ENCODE measurements at places on chromosomes 16 and 17.

DNA sequence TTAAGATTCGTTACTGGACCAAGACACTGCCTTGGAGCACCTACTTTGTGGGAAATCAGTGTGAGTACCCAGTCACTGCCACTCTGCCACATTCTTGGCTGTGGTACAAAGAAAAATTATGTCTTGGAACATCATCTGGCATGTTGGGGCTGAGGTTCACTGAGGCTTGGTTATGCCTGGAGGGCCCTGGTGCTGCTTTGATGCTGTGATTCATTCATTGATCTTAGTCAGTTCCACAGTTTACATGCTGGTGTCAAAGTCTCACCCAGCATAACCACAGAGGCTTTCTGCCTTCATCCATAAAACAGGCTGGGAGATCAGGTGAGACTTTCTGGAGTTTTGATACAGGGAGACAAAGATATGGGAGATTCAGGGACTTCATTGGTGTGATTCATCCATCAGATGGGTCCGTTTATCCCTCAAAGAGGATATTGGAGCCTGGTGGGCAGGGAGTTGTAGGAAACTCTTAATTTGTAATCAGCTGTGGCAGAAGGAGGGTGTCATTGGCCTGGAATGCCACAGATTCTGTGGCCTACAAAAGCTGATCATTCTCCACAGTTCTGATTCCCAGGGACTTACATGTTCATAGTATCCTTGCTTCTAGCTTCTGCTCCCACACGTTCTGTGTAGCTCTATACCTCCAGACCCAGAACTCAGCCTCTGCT is 322.5 kb downstream of the PMP22 start:
- DNase-seq: no peak

DNA sequence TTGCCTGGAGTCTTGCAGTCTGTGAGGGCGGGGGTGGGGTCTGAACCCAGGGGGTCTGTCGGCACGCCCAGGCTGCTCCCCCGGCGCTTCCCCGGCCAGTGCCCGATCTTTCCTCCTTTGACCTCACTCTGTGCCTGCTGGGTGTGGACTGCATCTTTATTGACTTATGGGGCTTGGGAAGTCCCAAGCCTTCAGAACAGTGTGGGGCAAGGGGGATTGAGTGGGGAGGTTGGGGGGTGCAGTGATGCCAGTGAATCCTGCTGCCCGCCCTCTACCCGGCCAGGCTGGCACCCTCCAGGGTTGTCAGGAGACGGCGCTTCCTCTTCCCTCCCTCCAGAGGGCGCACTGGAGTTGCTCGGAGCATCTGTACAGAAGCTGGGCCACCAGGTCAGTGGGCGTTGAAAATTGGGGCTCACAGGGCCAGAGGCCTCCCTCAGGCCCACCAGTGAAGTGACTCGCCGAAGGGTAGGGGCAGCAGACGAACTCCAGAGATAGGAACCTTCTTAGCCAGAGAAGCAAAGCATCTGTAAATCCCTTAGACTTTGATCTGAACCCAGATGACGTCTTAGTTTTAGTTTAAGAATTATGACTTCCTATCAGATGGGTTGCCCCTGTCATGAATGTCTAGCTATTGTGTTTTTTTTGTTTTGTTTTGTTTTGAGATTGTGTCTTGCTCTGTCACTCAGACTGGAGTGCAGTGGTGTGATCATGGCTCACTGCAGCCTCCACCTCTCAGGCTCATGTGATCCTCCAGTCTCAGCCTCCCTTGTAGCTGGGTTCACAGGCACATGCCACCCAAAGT is 184.8 kb upstream of the CIBAR2 start:
- peak; percentile 62 for DNase-seq

DNA sequence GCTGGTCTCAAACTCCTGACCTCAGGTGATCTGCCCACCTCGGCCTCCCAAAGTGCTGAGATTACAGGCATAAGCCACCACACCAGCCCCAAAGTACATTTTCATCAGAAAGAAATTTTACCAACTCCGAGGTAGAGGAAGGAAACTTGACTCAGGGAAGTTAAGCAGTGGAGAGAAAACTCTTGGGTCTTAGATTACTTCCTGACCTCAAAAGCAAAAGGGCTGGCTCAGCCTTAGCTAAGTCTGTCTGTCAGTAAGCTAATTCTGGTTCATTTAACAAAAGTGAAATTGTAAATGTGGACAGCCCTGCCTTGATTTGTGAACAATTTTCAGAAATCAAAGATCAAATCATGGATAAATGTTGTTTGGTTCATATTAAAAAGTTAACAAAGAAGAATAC is 30.6 kb downstream of the MAP2K6 start:
- no peak for DNase-seq

GRCh38 chr16:3149630-3150345 is 15.0 kb downstream of the ZNF213 start:
- no peak for DNase-seq

DNA sequence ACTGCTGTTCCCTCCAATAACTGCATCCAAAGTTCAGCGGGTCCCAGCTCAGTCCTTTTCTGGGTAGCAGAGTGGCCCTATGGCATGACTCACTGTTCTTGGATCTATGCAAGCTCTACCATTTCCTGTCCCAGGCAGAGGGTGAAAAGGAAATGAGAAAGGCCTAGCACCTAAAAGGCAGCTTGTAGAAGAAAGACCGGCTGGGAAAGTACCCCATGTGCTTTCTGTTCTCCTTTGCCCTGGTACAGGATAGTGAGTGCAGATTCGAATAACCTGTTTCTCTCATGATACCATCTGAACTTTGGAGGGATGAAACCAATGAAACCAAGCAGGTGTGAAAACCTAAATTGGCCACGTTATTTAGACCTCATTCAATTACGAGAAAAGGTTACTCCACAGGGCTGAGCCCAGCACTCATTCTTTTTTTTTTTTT is 12.7 kb upstream of the HASPIN start:
- peak; percentile 70 for DNase-seq

- DNase-seq: no peak
Measured at GRCh38 chr16:85436636-85437165, 176.4 kb upstream of the GSE1 start.

- DNase-seq: no peak
Measured at GRCh38 chr17:56886288-56886731, 27.5 kb downstream of the TRIM25 start.

GRCh38 chr17:74325743-74326379 is at the start of gene KIF19:
KIF19 (plus strand) TSS chr17:74326226; CDS start chr17:74326350, 124 bp downstream.
- DNase-seq: peak; percentile 81

- no peak for DNase-seq
Measured at GRCh38 chr17:8503807-8504206, 68.1 kb downstream of the NDEL1 start.

- peak; percentile 96 for DNase-seq
Measured at GRCh38 chr16:66751303-66751991, at the start of gene DYNC1LI2. DYNC1LI2 (minus strand) TSS chr16:66751609; CDS start chr16:66751591, 18 bp downstream.

GRCh38 chr16:67163999-67164558 is 466 bp upstream of the HSF4 start:
- DNase-seq: no peak

GRCh38 chr16:88619859-88620815 is 18.2 kb upstream of the IL17C start:
- no peak for DNase-seq

DNA sequence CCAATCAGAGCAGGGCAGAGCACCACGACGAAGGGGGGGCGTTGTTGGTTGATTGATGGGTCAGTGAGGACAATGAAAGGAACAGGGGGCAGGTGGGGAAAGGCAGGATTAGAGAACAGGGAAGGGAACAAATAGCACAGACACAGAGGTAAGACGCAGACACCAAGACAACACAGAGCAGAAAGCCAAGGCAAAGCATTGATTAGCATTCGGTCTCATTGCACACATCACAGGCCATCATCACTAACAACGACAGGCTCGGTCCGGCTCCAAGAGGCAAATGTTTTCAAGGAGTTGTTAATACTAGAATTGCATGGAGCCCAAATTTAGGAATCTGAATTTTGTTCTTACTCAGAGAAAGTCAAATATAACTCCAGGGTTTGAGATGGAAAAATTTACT is 34.6 kb upstream of the TRAP1 start:
- DNase-seq: no peak

DNA sequence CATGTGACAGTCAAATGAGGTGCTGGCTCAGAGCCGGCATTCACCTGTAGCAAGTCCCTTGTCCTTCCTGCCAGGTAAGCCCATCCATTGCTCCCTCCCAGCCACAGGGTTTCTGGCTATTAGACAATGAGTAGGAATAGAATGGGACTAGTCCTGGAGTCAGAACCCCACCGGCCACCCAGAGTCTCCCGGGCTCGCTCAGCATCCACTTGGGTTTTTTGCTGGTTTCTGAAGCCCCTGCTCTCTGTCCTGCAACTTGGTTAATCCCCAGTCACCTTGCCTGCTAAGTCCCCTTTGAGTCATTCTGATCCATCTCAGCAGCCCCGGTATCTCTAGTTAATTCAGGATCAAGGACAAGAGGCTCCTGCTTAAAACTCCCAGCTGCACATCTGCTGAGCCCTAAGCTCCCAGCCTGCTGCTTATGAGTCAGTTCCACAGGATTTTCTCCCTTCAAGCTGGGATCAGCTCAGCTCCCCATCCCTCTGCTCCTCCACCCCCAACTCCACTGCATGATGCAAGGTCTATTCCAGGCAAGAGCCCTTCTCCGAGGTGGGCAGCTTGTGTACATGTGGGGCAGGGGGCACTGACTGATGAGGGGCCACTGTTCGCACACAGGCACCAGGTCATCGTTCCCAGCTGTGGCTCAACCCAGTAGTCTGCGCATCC is 19.9 kb upstream of the MRPS23 start:
- no peak for DNase-seq

GRCh38 chr16:78324649-78325285 is 225.3 kb downstream of the WWOX start:
- no peak for DNase-seq

GRCh38 chr17:73532421-73532901 is 111.8 kb downstream of the SDK2 start:
- DNase-seq: no peak

GRCh38 chr17:73304438-73304837 is 7.4 kb downstream of the CDC42EP4 start:
- DNase-seq: no peak

DNA sequence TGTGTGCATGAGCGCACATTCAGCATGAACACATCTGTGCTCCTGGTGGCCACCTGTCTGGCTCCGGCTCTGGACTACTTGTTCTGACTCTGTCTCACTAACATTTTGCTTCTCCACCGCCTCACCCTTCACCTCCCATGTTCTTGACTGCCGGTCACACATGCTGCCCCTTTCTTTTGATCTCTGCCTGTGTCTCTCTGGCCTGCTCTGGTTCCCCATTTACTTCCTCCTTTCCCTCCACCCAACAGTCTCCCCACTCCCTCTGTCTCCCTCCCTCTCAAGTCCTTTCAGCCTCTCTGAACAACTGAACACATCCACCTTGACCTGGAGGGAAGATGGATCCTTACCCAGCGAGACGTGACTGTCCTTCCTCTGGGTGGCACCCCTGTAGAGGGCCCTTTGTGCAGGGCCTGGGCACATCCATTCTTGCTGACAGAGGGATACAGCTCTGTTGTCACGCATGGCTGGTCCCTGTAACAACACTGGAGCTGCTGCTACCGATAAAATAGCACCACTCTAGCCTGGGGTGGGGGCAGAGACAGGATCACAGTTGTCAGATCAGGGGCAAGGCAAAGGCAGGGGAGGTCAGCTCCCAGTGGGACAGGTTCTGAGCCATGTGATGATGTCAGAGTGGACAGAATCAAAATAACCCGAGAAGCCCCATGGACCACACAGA is 11.0 kb downstream of the ZSCAN32 start:
- DNase-seq: no peak

GRCh38 chr17:16211590-16211989 is 3.7 kb downstream of the NCOR1 start:
- no peak for DNase-seq

- DNase-seq: no peak
Measured at GRCh38 chr17:18319604-18320256, 4.6 kb downstream of the SMCR8 start.

GRCh38 chr16:4556112-4556511 is at the start of gene C16orf96:
C16orf96 (plus strand) TSS chr16:4556340; CDS start chr16:4556490, 150 bp downstream.
- no peak for DNase-seq

DNA sequence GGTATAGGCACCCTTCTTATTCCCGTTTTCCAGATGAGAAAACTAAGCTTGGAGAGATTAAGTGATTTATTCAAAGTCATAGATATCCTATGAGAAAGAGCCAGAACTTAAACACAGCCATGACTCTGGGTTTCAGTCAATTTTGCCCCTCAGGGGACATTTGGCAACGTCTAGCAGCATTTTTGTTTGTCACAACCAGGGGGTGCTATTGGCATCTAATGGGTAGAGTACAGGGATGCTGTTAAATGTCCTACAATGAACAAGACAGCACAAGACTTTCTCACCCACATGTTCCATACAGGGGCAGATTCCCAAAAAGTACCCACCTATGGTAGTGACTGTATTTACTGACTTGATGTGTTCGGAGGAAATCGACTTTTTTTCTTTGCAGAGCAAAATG is 4.8 kb upstream of the SHISA9 start:
- no peak for DNase-seq

GRCh38 chr16:20952139-20952920 is 51.8 kb downstream of the LYRM1 start:
- no peak for DNase-seq

DNA sequence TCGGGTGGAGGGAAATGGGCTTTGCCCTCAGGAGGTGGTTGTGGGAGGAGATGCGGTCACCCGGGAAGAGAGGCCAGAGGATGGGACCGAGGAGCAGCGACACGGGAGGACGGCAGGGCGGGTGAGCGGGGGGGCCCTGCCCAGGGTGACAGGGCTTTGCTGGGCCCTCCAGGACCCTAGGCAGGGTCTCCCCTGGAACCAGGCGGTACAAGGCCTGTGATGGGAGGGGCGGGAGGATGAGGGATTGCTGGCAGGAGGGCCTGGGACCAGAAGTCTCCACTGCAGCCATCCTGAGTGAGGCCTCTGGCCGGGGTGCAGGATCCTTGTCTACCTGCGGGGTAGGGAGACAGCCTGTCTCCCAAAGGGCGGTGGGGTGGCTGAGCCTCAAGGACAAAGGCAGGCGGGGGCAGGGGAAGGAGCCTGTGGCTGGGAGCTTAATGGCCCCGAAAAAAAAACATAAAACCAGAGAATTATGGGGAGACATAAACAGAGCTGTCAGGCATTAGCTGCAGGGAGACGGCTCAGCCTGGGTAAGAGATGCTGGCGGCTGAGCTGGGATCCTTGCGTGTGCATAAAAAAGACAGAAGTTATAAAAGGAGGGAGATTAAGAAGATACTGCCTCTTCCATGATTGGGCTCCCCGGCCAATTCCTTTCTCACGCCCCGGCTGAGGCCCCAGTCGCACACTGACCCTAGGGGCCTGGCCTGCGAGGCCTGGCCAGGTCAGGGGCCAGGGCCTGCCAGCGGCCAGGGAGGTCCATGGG is 66.7 kb downstream of the SREBF1 start:
- DNase-seq: no peak

DNA sequence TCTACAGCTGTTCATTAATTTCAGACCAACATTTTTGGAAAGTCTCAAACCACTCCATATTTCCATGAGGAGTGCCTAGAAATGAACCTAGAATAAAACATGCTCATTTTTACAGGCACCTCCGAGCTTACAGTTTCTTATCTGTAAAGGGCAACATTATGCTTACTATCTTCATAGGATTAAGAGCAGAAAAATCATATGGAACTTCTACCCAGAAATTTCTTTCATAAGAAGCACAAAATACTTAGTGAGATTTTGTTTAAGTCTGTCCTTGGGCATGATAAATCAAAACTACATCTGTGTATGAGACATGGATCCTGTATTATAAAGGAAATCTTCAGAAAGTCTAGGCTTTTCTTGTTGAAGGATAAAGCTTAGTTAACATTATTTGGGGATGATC is 187.4 kb downstream of the CA10 start:
- DNase-seq: no peak

- DNase-seq: no peak
Measured at GRCh38 chr16:55500530-55501011, 8.3 kb upstream of the LPCAT2 start.

GRCh38 chr17:77439189-77440018 is 298.6 kb downstream of the SEC14L1 start:
- no peak for DNase-seq

All from GM19239 (cell line).